ENCODE measurements at places on chromosomes 16 and 17. TPM values are rescaled to one million over a fixed set of nuclear protein-coding genes. Genes with fewer than 3 reads are reported as not detected.

- DNase-seq: no peak
Measured at GRCh38 chr16:12639044-12639443, 164.6 kb downstream of the CPPED1 start.

G6PC1 gene
- total RNA-seq: not detected

CLEC18B gene
- 10.2 TPM for total RNA-seq

GJD3 gene
- 0.30 TPM for total RNA-seq

SLC13A2 gene
- not detected for total RNA-seq

Data from renal cortical epithelial cell (primary cell).